Choroid plexus epithelial cell (primary cell): ENCODE measurements at places on chromosomes 1 and 21.
A peak's percentile ranks its signal among the peaks of the same experiment; 100 is the strongest.

DNA sequence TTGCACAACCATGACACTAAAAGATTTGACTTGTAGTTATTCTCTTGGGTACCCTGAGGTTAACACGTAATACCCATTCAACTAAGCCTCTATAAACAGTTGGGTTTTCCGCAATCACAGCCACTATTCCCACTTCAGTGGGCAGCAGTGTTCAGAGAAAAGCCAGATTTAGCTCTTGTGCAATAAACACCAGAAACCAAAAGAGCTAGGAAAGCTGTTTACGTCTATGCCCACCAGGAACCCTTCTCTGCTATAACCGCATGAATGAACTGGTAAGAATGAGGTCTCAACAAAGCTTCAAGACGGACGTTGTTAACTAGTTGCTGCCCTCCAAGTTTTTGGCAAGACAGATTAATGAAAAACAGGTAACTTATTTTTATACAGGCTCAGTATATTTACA is 101.3 kb downstream of the SLC45A1 start:
- peak; percentile 86 for DNase-seq

GRCh38 chr1:84619383-84620102 is 45.3 kb upstream of the CTBS start:
- DNase-seq: peak; percentile 81

GRCh38 chr21:31459457-31459856 is 115.4 kb upstream of the TIAM1 start:
- no peak for DNase-seq

GRCh38 chr1:54413295-54413694 is 7.1 kb upstream of the SSBP3 start:
- DNase-seq: peak; percentile 63

GRCh38 chr1:10776190-10776905 is 20.1 kb downstream of the CASZ1 start:
- no peak for DNase-seq

- no peak for DNase-seq
Observed at GRCh38 chr1:119686661-119687060, 25.1 kb upstream of the PHGDH start.

DNA sequence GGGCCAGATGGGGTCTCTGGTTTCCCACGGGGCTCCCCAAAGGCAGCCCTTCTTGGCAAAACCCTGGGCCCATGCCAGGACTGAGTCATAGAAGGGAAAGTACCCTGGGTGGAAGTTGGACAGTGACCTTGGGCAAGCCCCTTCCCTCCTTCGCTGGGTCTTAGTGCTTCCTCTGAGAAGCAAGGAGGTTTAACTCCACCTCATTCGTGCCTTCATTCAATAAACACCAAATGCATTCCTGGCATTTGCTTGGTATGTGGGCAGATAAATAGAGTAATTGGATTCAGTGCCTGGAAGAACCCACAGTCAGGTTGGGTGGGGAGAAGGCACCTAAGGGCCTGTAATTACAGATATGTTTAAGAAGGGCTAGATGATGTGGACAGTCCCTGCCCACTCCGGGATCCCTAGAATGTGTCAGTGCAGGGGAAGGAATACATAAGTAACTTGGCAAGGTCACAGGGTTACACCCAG is 36.3 kb upstream of the CITED4 start:
- DNase-seq: peak; percentile 70

DNA sequence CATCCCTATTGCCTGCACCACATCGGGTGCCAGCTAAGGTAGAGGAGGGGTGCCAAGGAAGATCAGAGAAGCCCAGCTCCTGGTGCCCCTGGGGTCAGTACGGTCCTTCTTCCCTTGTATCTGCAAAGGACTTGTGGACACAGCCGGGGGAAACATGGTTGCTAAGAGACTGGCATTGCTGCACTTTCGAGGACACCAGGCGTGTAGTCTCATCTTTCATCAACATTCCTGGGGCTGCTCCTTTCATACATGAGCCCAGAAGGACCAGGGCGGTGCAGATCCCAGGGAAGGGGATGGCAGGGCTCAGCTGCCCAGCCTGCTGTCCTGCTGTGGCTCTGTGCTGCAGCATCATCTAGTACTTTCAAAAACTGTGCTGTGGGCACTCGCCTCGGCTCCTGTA is 61.0 kb downstream of the RUNX1 start:
- peak; percentile 17 for DNase-seq

DNA sequence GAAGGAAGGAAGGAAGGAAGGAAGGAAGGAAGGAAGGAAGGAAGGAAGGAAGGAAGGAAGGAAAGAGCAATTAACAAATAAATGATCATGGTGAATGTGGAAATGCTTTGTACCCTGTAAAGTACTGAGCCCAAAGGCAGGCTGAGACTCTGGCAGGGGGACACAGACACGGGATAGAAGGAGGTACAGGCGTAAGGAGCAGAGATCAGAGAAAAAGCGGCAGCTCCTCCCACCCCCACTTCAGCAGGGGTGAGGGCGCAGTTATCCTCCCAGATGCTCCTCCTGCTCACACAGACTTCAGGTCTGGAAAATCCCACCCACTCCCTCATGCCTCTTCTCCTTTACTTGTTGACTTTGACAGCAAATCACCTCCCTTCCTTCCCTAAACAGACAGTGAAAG is 464.5 kb downstream of the MATN1 start:
- DNase-seq: no peak

DNA sequence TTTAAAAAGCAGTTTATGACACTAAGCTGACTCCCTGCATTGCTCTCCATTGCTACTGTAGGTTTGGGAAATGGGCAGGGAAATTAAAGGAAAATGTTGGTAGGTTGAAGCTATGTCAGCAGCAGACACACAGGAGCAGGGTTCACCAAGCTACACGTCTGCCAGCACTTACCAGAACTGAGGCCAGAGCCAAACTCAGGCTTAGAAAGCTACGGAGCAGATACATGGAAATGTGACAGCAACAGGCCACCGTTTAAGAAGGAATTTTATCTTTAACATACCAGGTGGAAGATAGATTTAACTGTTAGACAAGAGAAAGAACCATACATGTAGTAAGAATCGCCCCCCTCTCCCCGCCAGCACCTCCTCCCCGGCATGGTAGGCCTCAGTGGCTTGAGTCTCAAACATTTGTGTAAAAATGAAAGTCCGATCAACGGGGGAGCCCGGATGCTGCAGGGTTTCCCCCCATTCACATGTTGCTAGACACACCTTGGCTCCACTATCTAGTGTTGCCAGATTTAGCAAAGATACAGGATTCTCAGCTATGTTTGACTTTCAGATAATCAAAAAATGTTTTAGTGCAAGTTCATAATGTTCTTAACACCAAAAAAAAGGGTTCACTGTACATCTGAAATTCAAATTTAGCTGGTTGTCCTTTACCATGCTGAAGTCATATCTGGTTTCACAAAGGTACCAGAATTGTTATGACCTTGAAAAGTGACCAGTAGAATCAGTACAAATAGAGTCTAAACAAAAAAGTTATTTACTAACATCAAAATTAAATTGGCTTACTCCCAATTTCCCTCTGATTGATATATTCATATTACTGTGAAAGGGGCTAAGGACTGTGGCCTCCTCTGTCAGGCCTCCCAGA is 6.7 kb downstream of the OR2T11 start:
- DNase-seq: no peak
